ENCODE measurements at places on chromosomes 7 and 10.

DNA sequence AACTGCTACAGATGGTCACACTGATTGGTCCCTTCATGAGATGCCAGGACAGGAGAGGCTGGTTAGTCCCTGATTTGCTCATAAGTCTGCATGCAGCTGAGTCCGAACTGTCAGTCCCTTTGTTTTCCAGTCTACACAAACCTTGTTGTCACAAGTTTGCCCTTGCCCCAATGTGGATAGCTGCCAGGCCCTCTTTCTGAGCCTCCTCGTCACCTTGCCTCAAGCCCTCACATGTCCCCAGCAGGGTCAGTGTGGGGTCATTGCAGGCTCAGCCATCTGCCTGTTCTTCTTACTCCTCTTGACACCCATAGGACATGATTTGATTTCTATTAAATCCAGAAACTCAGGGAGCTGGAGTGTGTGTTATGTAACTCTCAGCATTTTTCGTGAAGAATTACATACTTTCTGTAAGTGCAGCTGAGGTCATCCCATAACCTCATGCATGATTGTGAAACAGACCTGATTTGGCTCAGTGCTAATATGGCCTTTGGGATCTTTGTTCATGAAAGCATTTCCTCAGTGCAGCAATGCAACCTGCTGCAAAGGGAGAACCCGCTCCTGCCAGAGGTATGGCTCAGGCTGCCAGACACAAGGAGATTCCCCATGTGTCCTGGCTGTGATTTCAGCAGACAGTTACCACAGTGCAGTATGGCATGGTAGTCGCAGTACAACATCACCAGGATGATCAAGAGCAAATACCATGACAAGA is 70.0 kb upstream of the ZMIZ2 start:
- DNase-seq = peak; percentile 24

- peak; percentile 34 for DNase-seq
These were observed 68.9 kb downstream of the CDK6 start for GRCh38 chr7:92767437-92767836.

- peak; percentile 23 for DNase-seq
These were observed 356.2 kb upstream of the LRGUK start for GRCh38 chr7:133770863-133771492.

DNA sequence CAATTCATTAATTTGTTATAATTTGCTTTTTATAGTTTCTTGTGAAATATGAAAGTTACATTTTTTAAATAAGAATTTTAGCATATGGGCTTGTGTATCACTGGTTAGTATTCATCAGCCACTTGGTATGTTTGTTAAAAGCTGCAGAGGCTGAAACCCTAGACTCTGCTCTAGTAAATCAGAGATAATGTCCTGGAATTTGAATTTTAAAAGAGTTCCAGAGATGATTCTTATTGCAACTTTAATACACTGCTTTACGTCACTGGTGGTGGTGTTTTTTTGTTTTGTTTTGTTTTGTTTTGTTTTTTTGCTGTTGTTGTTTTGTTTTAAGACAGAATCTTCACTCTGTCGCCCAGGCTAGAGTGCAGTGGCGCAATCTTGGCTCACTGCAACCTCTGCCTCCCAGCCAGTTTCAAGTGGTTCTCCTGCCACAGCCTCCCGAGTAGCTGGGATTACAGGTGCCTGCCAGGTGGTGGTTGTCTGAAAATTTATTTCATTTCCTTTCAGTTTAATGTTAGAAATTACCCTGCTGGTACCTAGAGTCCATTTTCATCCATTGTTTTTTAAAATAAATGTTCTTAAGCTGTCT is 43.8 kb downstream of the PTPN12 start:
- peak; percentile 17 for DNase-seq

GRCh38 chr10:4865945-4866661 is 40.1 kb downstream of the AKR1E2 start:
- DNase-seq = no peak

DNA sequence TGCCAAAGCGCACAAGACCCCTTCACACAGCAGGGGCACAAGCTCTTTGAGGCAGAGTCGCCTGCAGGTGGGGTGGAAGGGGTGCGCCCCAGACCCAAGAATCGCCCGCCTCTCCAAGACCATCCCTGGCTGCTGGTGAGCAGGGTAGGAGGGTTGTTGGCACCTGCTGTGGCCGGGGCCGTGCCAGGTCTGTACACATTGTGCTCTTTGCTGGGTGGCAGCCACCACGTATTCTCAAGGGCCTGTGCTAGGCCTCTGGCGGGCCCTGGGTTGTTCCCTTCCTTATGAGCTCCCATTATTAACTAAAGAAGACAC is 84.4 kb downstream of the LHPP start:
- DNase-seq = no peak

DNA sequence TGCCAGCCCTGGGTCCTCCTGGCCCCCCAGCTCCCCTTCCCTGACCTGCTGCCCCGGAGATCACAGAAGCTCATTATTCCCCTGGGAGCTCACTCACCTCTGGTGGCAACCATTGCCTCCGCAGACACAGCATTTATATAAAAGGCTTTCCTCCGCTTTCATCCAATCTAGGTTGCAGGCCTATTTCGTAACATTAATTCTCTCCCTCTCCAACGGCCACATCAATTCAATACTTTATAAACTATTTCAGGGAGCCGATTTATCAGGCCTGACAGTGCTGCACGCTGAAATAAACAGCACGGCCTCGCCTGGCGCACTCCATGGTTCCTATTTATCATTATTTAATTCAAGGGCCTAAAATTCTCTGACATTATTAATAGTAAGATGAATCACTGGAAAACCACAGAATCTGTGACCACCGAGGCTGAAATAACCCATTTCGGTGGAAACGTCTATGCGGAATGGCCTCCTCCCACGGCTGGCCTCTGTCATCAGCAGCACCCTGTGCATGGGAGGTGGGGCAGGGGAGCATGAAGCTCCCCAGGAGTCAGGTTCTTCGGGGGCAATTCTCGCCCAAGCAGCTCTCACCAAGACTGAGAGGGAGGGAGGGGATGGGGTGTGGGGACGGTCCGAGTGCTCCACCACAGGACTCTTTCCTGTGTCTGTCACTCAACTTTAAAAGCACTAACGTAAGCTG is 249.3 kb upstream of the PFKP start:
- no peak for DNase-seq

GRCh38 chr10:127990846-127991542 is 84.1 kb downstream of the PTPRE start:
- peak; percentile 94 for DNase-seq

DNA sequence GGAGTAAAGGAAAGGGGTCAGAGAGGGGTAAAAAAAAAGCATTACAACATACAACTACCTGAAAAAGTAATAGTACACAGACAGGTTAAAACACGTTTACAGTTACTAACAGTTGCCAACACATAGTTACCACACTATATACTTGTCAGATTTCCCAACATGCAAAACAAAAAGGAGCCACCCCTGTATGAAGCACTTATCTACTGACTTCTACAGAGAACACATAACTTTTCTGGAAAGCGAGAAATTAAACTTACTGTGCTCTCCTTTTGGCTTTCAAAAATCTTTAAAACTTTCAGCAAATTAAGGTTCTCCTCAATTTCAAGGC is 2.1 kb downstream of the ABI1 start:
- DNase-seq = no peak

- DNase-seq = peak; percentile 7
These were observed 89.2 kb downstream of the ADCY1 start for GRCh38 chr7:45663167-45663921.

DNA sequence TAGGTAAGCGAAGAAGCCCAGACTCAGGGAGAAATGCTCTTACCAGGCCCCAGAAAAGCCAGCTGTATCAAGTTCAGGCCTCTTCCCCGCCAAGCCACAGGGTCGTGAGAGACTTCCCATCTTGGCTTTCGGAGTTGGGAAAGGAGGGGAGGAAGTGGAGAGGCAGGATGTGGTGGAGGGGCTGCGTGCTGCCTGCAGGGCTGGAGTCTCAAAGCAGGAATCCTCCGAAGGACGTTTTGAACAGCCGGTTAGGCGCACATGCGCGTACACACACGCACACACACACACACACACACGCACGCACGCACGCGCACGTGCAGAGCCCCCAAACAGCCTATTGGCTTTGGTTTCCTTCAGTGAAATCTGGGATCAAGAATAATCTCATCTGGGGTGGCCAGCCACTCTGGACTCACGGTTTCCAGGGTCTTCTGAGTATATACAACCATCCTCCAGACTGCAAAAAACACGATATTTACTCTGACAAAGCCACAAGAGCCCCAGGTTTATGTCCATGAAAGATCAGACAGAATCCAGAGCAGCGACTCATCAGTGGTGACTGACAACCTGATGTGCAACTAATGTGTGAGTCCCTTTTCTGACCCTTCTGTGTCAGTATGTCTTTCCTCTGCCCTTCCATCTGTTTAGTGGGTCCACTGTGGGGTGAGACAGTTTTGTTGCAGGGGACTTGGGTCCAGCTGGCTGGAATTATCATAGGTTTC is 115.0 kb upstream of the ZNF438 start:
- peak; percentile 73 for DNase-seq

- DNase-seq = no peak
These were observed 245.5 kb downstream of the FOXP2 start for GRCh38 chr7:114660126-114660486.

DNA sequence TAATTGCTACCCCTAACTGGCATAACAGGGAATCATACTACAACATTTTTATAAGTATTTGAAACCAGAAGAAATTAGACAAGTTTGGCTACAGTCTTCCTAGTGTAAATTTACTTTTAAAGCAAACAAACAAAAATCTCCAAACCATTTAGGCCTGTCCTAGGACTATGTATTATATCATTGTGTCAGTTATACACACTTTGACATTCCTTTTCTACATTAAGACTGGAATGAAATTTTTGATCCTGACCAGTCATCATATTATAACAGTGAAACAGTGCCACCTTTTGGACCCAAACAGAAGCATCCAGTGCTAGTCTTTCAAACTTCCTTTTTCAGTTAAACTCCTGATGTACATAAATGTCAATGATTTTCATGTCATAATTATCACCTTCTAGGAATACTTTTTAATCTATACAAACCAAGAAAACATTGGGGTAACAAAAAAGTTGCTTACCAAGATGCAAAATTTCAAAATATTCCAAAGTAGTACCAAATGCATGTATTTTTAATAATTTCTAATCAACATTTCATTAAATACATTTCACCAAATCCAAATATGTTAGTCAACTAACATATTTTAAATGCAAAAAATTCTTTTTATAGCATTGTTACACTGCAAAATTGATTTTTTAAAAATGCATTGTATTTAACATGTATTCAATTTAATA is 75.7 kb downstream of the IMMP2L start:
- DNase-seq = peak; percentile 56
